ENCODE measurements at places on chromosomes 13 and 19.

DNA sequence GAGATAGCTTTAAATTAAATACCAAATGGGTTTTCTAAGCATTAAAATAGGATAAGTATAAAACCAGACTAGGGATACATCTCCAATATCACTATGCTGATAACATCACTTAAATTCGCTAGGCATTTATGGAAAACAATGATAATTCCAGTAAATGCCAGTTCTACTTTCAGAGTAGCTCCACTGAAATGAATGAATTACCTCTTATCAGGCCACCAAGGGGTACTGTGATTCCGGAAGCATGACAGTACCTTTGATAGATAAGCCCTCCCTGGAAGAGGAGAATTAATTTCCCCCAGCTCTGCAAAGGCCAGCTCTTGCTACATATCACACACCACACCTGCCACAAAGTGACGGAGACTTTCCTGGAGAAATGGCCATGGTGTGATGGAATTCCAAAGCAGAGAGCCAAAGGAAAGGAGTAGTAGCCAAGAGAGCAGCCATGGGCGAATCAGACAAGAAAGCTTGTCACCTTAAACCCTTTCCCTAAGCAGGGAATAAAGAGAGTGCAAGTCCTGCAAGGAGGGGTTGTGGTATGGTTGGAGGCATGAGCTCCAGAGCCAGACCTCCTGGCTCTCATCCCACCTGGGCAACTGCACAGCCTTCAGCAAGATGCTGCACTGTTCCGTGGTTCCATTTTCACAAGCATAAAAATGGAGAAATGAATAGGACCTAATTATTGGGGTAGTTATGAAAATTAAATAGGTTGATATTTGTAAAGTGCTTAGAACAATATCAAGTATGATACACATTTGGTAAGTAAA, 423.1 kb downstream of the FGF14 start:
- no peak for DNase-seq

DNA sequence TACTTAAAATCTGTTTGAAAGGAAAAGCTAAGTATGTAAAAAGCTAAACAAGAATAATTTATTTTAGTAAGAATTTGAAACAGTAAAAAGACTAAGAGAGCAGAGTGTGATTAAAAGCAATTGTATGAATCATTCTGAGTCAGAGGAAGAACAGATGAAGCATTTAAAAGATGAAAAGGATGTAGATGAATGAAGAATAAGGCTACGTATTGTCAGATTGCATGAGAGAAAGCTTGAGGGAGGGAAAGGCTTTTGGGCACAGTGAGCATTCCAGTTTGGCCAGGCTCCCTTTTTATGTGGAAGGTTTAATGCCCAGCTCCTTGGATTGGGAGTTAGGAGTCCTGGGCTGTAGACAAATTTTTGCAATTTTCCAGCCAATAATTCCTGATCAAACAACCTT, 117.7 kb downstream of the FREM2 start:
- peak; percentile 44 for DNase-seq

DNA sequence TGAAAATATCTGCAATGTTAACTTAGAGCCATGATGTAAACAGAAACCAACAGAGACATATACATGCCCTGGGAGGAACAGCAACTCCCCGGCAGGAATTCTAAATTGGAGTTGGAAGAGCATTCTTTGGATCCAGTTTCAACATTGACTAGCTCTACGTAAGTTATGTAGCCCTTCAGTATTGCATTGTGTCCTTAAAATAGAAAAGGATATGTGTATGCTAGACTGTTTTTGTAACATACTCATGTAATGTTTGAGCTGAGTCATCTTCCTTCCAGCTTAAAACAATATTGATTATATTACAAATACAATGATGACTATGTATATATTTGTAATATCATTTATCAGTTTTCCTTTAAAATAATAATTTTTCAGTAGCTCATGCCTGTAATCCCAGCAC, 1422.2 kb upstream of the PCDH20 start:
- DNase-seq, result no peak

- no peak for DNase-seq
Observed at GRCh38 chr19:46970815-46971214, 48.8 kb upstream of the NPAS1 start.

DNA sequence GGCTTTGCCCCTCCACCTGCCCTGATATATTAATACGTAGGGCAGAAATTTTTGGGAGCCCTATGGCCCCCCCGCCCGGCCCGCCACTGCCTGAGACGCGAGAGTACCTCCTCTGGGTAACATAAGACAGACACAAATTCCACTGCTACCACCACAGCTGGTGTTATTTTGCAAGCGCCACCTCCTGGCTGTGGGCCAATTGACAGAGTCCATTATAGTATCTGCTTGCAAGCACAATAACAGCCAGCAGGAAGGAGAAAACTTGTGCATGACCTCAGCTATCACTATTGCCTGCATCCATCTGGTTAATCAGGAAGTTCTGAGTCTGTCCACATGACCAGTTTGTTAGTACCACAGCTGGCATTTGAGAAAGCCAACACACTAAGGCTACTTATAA, 25.3 kb upstream of the OR10H2 start:
- DNase-seq, result peak; percentile 12

DNA sequence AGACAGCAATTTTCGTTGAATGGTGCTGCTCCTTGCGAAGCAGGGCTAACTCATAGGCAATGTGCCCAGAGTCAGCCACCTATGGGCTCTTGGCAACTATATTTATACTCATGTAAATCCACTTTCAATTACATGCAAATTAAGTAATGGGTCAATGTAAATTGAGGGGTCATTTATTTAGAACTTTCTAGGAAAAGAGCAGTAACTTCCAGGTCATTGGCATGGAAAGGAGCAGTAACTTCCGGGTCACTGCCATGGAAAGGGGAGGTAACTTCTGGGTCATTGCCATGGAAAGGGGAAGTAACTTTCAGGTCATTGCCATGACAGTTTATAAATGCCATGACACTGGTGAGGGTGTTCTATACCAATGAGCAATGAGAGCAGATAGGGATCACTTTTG, 11.6 kb downstream of the KLK4 start:
- no peak for DNase-seq

DNA sequence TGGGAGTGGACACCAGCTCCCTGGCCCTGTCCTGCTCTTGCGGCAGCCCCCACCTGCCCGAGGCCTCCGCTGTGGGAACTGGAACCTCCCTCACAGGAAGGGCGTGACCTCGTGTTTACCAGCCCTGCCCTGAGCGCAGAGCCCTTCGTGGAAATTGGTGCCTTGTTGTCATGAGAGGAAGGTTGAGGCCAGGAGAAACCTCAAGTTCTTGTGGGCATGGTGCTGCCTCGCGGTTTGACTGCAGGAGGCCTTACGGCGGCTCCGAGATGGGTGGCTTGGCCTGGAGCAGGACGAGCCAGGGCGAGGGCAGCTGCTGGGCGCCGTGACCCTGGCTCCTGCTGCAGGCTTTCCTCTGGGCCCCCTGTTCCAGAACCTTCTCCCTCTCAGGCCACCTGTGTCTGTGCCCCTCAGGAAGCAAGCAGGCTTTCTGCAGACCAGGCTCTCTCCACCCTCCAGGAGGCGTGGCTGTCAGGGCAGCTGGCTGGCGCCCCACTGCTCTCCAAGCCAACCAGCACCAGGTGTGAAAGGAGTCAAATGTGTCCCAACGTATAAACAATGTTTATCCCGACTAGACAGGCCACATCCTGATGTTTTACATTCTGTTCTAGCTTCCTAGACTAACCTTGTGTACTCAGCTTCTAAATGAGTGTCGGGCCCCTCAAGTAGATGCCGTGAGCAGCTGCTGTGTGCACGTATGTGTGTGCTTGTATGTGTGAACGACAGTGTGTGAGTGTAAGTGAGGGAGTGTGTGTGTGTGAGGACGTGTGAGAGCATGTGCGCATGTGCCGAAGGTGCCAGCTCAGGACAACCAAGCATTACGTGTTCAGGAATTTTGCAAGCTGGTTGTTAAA, 10.4 kb upstream of the RASA3 start:
- DNase-seq, result no peak

- DNase-seq, result no peak
Observed at GRCh38 chr13:98089246-98089645, 53.6 kb upstream of the FARP1 start.

DNA sequence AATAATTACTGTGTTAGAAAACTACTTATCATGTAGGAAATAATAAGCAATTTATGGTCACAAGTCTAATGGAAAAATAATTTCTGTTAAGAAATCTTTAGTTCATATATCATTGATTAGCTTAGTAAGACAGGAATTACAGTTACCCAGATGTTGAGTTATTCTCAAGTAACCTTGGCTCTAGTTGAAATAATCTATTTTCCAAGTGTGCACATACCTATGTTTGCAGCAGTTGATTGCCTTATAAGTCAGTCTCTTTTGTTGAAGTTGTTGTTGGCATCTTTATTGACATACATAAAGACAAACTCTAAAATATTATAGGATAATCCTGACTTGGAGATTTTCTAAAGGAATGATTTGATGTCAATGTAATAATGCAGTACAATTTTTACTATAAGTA, 511.4 kb upstream of the KLF12 start:
- no peak for DNase-seq

DNA sequence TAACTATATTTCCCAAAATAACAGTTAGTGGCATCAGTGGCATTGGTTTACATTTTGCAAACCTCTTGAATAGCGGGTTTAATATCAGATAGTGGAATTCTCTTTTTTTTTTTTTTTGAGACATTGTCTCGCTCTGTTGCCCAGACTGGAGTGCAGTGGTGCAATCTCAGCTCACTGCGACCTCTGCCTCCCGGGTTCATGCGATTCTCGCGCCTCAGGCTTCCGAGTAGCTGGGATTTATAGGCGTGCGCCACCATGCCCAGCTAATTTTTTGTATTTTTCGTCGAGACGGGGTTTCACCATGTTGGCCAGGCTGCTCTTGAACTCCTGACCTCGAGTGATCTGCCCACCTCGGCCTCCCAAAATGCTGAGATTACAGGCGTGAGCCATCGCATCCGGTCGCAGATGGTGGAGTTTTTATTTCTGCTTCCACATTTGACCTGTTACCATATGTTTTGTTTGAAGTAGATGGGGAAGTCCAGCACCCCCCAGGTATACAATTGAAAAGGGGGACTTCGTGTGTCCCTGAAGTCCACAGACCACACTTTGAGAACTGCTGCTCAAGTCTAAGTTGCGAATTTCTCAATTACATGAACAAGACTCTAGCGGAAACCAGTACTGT, 40.5 kb upstream of the XPO4 start:
- no peak for DNase-seq

DNA sequence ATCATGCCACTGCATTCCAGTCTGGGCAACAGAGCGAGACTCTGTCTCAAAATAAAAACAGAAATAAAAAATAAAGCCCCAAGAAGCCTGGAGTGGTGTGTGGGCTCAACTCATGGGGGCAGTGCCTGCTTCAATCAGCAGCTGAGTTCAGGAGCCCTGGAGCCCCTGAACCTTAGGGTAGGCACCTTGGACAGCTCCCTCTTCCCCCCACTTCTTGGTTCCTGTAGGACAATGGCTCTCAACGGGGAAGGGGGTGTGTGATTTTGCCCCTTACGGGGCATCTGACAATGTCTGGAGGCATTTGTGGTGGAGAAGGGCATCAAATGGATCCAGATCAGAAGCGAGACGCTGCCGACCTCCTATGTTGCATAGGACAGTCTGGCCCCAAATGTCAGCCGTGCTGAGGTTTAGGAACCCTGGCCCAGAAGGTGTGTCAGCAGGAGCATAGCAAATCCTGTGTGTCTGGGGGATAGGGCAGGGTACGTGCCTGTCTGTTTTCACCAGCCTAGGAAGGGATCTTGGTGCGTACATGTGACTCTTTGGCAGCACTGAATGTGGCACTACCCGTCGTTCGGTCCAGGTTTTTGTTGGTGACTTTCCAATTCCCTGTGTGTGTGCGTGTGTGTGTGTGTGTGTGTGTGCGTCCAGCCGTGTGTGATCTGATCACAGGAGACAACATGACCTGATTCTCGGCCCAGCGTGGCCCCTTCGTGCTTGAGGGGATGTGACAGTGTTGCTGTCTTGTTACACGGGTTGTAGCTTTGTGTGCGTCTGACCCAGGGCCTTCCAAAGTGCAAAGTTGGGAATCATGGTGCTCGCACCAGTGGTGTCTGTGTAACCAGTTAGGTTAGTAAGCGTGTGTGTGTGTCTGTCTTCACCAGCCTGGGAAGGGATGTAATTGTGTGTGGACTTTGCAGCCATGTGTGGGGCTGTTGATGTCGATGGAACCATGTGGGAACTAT, 7.5 kb downstream of the IGLON5 start:
- DNase-seq, result no peak

DNA sequence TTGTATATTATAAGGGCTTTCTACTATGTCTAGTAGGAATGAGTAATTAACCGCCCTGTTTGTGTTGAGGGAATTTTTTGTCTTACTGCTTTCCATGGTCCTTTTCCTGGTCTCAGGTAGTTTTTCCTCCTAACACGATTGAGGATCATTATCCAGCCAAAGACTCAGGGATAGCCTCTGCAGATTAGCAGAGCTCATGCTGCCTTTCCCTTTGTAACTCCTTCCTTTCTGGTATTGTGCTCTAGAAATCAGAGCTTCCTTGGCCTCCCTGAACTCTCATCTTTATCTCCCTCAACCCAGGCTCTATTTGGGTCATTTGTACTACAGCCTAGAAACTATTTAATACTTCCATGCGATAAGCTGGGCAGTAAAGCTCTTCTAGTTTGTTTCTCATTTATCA, 142.1 kb downstream of the PDS5B start:
- no peak for DNase-seq

DNA sequence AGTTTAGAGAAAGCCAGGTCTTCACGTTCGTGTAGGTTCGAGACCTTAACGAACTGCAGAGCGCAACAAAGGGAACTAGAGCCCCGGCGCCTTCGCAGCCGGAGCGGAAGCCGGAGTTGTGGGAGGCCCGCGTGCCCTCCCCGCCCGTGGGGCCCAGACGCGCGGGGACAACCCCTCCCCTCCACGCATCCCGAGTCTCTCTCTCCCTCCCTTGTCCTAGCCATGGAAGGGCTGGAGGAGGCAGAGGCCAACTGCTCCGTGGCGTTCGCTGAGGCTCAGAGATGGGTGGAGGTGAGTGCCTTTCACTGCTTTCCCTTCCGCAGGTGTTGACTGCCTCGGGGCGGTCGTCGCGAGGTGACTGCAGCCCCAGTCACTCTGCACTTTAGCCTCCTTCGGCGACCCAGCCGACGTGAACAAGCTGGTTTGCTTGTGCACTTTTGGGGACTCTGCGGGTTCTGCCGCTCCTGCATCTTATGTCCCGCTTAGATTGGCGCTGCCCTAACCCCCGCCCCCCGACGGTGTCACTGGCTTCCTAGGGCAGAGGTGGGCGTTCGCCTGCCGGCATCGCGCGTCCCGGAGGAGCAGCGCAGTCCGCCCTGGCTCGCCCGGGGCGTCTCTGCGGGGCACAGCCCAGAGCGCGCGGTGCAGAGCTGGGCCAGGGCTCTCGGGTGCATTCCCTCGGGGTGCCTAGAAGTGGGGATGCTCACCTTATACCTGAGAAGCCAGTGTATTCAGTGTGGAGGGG, 478 bp downstream of the LMO7 start:
- DNase-seq, result no peak

Measured in globus pallidus (tissue), 1 donor.